ENCODE measurements at places on chromosomes 7 and 10.

GRCh38 chr7:45708046-45708950 is 134.1 kb downstream of the ADCY1 start:
- DNase-seq, result no peak

DNA sequence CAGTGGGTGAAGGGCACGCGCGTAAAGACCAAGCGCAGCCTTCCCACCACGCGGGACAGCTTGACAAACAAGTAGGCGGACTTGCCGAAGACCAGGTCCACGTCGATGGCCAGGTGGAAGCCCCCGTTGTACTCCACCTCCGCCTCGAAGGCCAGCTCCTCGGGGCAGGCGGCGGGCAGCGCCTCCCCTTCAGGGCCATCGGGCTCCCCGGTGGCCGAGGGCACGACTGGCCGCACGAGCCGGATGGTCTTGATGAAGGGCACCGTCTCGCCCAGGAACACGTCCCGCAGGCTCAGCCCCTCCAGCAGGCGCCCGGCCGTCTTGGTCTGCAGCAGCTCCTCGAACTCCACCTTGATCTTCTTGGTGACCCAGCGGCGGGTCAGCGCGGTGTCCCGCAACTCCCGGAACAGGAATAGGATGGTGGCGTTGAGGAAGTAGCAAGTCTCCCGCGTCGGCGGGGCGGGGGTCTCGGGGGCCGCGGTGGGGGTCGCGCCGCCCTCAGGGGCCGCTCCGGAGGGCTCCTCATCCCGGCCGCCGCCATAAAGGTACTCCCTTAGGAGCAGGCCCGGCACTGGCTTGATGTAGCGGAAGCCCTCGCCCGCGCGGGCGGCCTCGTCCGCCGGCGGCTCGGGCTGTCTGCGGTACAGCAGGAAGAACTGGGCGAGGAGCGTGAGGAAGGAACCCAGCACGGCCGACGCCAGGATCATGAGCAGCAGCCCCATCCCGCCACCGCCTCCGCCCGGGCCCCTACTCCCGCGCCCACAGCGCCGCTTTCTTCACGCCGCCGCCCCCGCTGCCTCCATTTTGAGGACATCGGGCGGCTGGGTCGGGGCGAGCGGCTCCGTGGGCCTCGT is 507 bp downstream of the PDZD8 start:
- DNase-seq, result no peak

DNA sequence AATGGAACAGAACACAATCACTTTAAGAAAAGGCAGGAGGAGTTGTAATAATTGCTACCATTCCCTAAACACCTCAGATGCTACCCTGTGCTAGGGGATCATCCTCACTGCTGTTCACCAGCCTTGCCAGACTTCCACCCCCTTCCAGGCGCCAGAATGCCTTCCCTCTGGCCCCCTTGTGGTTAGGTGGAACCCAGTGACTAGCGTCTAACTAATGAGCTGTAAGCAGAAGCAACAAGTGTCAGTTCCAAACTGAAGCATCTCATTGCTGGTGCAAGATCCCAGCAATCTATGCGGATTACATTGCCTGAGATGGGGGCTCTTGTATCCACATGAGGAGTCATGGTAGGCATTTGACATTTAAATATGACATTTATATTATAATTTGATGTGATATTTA is 86.6 kb downstream of the FRMD4A start:
- DNase-seq, result no peak

GRCh38 chr7:151157645-151158329 is 9.7 kb downstream of the GBX1 start:
- no peak for DNase-seq

DNA sequence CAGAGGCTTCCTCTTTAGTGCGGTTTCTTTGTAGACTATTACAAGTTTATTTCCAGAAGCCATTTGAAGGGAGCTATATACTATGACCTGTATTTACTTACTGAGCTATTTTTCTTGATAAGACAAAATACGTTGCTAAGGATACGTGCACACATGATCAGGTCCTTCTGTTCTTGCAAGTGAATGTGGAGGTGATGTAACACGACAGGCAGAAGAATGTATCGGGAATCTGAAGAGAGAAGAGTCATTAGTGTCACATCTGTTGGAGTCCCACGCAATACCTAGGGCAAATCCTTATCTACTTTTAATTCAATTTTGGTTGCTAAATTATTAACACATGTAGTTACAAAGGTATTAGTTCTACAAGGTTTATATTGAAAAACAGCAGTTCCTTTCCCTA is 284.6 kb upstream of the IMMP2L start:
- DNase-seq, result no peak

Measured in hematopoietic multipotent progenitor cell (in vitro differentiated cells).